ENCODE measurements at places on chromosomes 2 and 18. TPM values are rescaled to one million over a fixed set of nuclear protein-coding genes. Genes with fewer than 3 reads are reported as not detected.

The TMEFF2 gene
- total RNA-seq = not detected

The ALPI gene
- not detected for total RNA-seq

The LOXL3 gene
- total RNA-seq = 52.4 TPM

The TNFAIP6 gene
- total RNA-seq = 8.9 TPM

The PDE11A gene
- 0.86 TPM for total RNA-seq

The RESP18 gene
- total RNA-seq = not detected

The CFC1 gene
- total RNA-seq = not detected

The MTCL1 gene
- 34.4 TPM for total RNA-seq

The BCL11A gene
- total RNA-seq = 3.5 TPM

The DSG3 gene
- not detected for total RNA-seq

The GORASP2 gene
- 70.4 TPM for total RNA-seq

The KLHL30 gene
- total RNA-seq = not detected

The DTNA gene
- 14.5 TPM for total RNA-seq

The EFHD1 gene
- not detected for total RNA-seq

The NEB gene
- total RNA-seq = 1.3 TPM

The FAM228A gene
- 2.1 TPM for total RNA-seq
